PC-3 (cell line): ENCODE measurements at places on chromosomes 6 and 20.

DNA sequence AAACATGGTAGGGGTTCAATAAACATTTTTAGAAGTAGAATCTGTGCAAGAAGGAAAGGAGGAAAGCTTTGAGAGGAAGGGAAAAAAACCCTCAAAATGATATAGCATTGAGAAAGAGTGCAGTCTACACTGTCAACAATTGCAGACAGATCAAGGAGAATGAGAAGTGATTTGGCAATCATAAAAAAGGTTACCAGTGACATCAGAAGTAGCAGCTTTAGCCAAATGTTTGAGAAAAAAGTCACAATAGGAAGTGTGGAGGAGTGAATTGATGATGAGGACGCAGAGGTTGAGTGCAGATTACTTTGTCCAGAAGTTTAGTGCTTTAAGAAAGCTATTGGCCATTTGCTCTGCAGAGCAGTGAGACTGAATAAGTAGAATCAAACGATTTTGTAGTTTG, 155.0 kb downstream of the GJA1 start:
- DNase-seq: no peak
- no peaks in the 10 kb centered on the region for H3K4me1 ChIP-seq
- H3K27ac ChIP-seq: no peak overlapping the region
- H3K4me3 ChIP-seq: no peak overlapping the region
- H3K27me3 ChIP-seq: no peaks in the 10 kb centered on the region

DNA sequence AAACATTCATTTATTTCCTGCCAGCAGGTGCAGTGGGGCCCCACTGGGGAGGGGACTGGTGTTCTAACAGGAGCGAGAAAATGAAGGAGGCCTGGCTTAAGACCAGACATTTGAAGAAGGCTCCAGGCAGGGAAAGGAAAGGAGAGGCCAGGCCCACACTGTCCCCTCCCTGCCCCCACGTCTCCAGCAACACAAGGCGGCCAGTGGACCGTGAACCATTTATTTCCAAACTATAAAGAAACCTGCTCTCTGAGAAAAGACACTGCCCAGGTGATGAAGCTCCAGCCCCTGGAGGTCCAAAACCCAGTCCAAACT, 41.4 kb upstream of the CDH22 start:
- H3K27me3 ChIP-seq: no peaks in the 10 kb centered on the region
- 0 out of 2 replicates have a peak, but pooled peaks cover under 1% of the 10 kb centered on the region for H3K36me3 ChIP-seq
- DNase-seq: no peak
- peaks cover 14% of the 10 kb centered on the region; the same call in 1 of the 2 replicates for H3K4me1 ChIP-seq
- no peak overlapping the region for H3K27ac ChIP-seq

- DNase-seq: no peak
- H3K36me3 ChIP-seq: no peaks in the 10 kb centered on the region
- no peaks in the 10 kb centered on the region for H3K27me3 ChIP-seq
- no peak overlapping the region for H3K27ac ChIP-seq
- no peaks in the 10 kb centered on the region for H3K4me1 ChIP-seq
- H3K4me3 ChIP-seq: no peak overlapping the region
Measured at GRCh38 chr20:39338469-39339376, 376.6 kb downstream of the DHX35 start.

DNA sequence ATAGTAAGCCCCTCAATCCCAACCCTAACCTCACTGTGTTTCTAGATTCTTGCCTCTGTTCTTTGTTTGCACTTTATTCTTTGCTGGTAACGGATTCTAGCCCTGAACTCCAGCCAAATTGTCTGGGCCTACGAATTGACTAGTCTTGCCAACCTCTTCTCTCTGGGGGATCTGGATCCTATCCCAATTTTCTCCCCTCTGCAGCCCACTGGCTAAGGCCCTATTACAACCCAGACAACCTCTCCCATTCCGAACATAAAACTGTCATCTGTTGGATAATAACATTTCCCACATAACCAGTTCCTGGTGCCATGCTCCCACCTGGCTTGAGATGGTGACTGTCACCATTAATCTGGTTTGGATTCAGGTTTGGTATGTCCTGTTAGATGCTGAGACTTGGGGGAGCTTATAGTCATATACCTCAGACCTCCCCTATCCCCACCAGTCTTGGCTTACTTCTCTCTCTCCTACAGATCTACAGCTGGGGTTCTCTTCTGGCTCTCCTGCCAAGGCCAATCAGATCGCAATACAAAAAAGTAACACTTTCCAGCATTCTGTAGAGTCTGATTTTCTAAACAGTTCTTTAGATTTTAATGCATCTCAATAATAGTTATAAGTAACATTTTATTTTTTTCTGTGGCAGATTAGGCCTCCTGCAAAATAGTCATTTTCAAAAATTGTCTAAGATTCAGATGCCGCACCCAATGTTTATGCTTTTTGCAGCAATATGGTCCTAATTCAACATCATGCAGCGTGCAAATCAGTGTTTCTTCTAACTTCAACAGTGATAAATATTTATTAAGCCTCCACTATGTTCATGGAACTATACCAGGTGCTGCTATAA, 29.8 kb upstream of the AHI1 start:
- H3K27me3 ChIP-seq: no peaks in the 10 kb centered on the region
- no peak for DNase-seq
- H3K36me3 ChIP-seq: no peaks in the 10 kb centered on the region
- H3K4me1 ChIP-seq: peaks cover 5% of the 10 kb centered on the region; the same call in 1 of the 2 replicates
- no peak overlapping the region for H3K27ac ChIP-seq

DNA sequence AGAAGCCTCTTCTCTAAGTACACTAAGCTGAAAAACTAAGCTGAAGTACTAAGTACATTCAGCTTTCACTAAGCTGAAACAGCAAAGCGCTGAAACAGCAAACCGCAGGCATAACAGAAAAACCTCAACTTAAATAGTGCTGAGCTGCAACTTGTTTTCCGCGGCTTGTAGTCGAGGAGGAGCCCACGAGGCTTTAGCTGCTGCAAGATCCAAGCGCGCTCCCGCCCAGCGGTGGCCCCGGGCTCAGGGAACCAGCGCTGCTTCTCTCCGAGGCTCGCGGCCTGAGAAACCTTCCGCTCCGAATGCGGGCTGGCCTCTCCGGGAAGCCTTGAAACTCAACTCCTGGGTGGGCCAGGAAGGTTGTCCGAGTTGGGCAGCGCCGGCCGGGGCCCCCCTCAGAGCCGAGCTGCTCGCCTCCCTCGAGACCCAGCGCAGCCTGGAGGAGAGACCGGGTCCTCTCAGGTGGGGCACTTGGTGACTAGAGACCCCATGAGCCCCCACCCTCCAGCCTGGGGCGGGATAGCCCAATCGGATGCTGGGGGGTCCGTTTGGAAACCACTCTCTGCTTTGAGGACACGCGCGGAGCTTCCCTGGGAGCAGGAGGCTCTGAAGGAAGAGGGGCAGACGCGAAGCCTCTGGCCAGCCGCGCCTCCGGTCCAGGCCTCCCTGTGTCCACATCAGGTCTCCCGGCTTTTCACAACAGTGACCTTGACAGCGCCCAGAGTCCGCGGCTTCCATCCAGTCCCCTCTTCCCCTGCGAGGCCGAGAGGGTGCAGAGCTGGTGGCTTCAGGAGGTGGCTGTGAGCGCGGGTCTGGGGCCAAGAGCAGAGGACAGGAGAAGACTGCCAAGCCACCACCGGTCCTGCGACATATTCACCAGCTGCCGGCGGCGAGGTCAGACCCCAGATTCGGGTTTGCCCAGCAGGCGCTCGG, 38.1 kb upstream of the HLA-E start:
- peaks cover 48% of the 10 kb centered on the region for H3K27me3 ChIP-seq
- no peaks in the 10 kb centered on the region for H3K4me1 ChIP-seq
- no peak overlapping the region for H3K4me3 ChIP-seq
- no peak overlapping the region for H3K27ac ChIP-seq
- H3K36me3 ChIP-seq: no peaks in the 10 kb centered on the region

GRCh38 chr6:44115866-44116265, 11.4 kb downstream of the MRPL14 start:
- peak overlapping the region; percentile 93 for H3K27ac ChIP-seq
- H3K27me3 ChIP-seq: no peaks in the 10 kb centered on the region
- peaks cover 42% of the 10 kb centered on the region for H3K36me3 ChIP-seq
- peaks cover 60% of the 10 kb centered on the region for H3K4me1 ChIP-seq
- peak; percentile 89 for DNase-seq

GRCh38 chr20:3577366-3577765, 85.8 kb downstream of the GFRA4 start:
- peaks cover 5% of the 10 kb centered on the region; the same call in 1 of the 2 replicates for H3K36me3 ChIP-seq
- H3K27ac ChIP-seq: no peak overlapping the region
- no peaks in the 10 kb centered on the region for H3K27me3 ChIP-seq
- no peaks in the 10 kb centered on the region for H3K4me1 ChIP-seq
- H3K4me3 ChIP-seq: no peak overlapping the region

- H3K4me1 ChIP-seq: no peaks in the 10 kb centered on the region
- H3K27me3 ChIP-seq: peaks cover 20% of the 10 kb centered on the region
- no peak overlapping the region for H3K4me3 ChIP-seq
- H3K36me3 ChIP-seq: no peaks in the 10 kb centered on the region
- H3K27ac ChIP-seq: no peak overlapping the region
Measured at GRCh38 chr20:11727708-11728107, 190.0 kb upstream of the BTBD3 start.

- no peak overlapping the region for H3K27ac ChIP-seq
- H3K4me1 ChIP-seq: peaks cover 28% of the 10 kb centered on the region
- no peak overlapping the region for H3K4me3 ChIP-seq
Measured at GRCh38 chr6:51568771-51569170, 518.6 kb downstream of the PKHD1 start.

DNA sequence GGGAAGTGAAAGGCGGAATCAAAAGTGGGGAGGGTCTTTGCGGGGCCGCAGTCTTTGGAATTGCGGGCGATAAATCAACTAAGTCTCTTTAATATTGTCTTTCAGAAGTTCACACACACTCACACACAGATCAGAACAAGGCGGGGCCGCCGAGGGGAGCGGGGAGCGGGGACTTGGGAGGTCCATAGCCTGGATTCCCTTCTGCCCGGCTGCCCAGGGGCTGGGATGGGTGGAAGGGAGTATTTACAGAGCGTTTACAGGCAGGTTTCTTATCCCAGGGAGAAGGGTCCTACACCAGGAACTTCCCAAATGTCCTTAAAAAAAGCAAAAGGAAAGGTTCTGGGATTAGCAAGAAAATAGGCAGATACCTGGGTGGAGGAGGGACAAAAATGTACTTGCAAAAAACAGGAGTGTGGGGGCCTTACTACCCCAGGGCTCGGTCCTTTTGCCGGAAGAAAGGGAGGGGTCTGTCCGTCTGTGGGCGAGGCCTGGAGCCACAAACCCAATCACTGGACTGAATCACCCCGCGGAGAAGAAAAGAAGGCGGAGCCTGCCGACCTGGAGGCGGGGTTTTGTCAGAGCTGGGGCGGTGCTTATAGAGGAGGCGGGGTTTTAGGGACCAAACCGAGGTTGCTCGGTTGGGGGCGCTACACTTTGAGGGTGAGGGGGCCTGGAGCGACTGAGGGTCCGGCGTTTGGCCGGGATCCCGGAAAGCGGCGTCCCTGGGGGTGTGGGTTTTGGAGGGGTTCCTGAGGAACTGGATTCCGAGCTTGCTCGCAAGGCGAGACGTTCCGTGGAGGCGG, 3.2 kb downstream of the PRRT1 start:
- no peaks in the 10 kb centered on the region for H3K36me3 ChIP-seq
- no peaks in the 10 kb centered on the region for H3K27me3 ChIP-seq
- DNase-seq: no peak
- H3K4me1 ChIP-seq: peaks cover 7% of the 10 kb centered on the region
- no peak overlapping the region for H3K4me3 ChIP-seq

DNA sequence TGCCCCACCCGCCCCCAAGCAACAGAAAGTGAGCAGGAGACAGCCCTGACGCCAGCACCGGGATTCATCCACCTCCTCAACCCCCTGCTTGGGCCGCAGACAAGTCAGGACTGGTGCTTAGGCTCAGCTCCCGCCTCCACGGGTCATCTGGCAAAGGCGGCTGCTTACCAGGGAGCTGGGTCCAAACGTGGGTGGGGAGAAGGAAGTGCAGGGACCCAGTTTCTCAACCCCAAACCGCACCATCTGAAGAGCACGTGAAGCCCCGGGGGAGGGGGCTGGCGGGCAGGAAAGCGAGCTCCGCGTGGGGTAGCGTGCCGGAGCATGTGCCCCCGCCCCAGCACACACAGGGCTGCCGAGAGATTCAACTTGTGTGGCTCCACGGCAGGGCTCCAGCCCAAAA, 87.2 kb downstream of the BMP7 start:
- no peaks in the 10 kb centered on the region for H3K36me3 ChIP-seq
- H3K4me1 ChIP-seq: no peaks in the 10 kb centered on the region
- H3K4me3 ChIP-seq: no peak overlapping the region
- peaks cover 64% of the 10 kb centered on the region for H3K27me3 ChIP-seq
- H3K27ac ChIP-seq: no peak overlapping the region
- no peak for DNase-seq

DNA sequence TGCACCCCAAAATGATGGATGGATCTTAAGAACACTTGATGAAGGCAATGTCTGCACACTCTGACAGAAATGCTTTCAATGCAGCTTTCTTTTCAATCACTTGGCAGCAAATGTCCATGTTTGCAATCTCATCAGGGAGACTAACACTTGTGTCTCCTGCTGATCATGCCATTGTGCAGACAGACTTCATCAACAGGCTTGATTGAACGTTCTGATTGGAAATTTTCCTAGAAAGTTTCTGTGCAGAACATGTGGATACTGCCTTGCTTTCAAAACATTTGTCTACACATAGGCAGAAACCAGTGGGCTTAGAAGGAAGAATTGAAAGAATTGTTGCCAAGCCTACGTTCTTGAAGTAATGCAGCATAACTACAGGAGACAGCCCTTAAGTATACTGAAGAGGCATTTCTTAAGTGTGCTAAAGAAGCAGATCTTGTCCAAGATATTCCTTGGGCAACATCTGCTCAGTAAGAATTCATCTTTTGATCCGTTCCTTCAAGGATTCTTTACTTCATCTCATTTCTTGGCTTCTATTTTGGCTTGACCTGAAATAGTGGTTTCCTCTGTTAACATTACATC, 120.4 kb upstream of the PLCB4 start:
- H3K27me3 ChIP-seq: no peaks in the 10 kb centered on the region
- no peak overlapping the region for H3K4me3 ChIP-seq
- no peaks in the 10 kb centered on the region for H3K4me1 ChIP-seq
- H3K27ac ChIP-seq: no peak overlapping the region
- no peaks in the 10 kb centered on the region for H3K36me3 ChIP-seq
- DNase-seq: no peak

- peak; percentile 61 for DNase-seq
- H3K4me3 ChIP-seq: peak overlapping the region; percentile 55
- H3K27ac ChIP-seq: peak overlapping the region; percentile 58
- peaks cover 65% of the 10 kb centered on the region for H3K4me1 ChIP-seq
- peaks cover 8% of the 10 kb centered on the region; the same call in 1 of the 2 replicates for H3K36me3 ChIP-seq
- H3K27me3 ChIP-seq: no peaks in the 10 kb centered on the region
Measured at GRCh38 chr20:62367633-62368391, 700 bp upstream of the LAMA5 start.

DNA sequence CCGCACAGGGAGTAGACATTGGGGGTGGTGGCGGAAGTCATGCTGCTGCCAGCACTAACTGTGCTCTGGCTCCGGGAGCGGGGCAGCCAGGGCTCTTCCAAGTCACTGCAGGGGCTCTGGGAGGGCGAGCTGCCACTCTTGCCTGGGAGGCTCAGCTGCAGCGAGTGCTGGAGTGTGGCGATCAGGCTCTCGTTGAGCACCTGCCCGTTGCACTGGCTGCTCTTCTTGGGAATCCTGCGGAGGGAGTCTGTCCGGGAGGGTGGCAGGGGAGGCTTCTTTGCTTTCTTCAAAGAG, 28.0 kb downstream of the HEBP2 start:
- H3K36me3 ChIP-seq: no peaks in the 10 kb centered on the region
- H3K4me1 ChIP-seq: no peaks in the 10 kb centered on the region
- H3K27me3 ChIP-seq: no peaks in the 10 kb centered on the region
- no peak for DNase-seq
